A172 (cell line): ENCODE measurements at places on chromosomes 13 and 19. TPM values are rescaled to one million over a fixed set of nuclear protein-coding genes. Genes with fewer than 3 reads are reported as not detected.

DNA sequence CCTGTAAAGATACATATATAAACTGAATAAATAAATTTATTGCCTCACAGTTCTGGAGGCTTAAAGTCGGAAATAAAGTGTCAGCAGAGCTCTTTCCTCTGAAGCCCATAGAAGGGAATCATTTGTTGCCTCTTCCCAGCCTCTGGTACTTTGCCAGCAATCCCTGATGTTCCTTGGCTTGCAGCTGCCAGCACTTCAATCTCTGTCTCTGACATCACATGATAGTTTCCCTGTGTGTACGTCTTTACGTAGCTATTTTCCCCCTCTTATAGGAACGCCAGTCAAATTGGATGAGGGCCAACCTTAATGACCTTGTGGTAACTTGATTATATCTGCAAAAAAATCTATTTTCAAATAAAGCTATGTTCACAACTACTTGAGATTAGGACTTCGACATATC is 250.9 kb downstream of the LIG4 start:
- DNase-seq, result no peak

DNA sequence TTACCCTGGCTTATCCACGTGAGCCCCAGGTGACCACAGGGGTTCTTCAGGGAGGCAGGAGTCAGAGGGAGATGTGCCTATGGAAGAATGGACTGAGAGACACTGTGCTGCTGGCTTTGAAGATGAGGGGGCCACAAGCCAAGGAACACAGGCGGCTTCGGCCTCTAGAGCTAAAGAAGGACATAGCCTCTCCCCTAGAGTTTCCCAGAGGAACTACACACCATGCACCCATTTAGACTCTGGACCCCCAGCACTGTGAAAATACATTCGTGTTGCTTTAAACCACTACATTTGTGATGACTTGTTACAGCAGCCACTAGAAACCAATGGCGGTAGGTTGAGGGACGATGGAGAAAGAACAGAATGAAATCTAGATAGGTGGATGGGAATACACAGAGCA is 13.7 kb upstream of the ATF5 start:
- no peak for DNase-seq

- no peak for DNase-seq
Measured at GRCh38 chr13:80562433-80563156, 221.7 kb upstream of the SPRY2 start.

GRCh38 chr19:36449059-36449670 is 30.7 kb upstream of the ZFP82 start:
- DNase-seq, result no peak

GRCh38 chr19:33445442-33446329 is 72.2 kb downstream of the CEBPG start:
- DNase-seq, result no peak

DNA sequence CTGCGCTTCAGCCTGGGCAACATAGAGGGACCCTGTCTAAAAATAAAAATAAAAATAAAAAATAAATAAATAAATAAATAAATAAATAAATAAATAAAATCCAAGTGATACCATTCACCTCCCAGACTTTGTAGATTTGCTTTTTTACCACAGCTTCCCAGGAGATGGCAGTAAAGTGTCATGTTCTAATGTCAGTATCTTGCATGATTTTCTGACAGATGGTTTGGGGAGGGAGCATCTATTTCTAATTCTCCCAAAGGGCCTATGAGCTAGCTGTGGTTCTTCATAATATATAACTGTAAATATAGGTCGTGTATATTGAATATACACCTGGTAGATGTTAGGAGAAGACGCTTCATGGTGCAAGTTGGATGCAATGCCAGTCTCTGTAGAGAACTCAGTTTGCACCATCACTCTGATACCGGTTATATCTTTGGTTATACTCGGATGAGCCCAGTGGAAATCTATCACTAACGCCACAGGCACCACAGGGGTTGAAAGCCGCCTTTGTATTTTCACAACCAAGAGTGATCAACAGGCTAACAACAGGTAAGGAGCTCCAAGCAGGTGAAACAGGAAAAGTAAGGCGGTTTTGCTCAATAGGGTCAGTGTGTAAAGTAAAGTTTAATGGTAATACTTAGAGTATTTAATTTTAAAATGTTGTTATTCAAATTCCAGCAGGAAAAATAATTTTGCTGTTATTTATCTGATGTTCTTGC is 13.9 kb downstream of the APLP1 start:
- DNase-seq, result peak; percentile 64

DNA sequence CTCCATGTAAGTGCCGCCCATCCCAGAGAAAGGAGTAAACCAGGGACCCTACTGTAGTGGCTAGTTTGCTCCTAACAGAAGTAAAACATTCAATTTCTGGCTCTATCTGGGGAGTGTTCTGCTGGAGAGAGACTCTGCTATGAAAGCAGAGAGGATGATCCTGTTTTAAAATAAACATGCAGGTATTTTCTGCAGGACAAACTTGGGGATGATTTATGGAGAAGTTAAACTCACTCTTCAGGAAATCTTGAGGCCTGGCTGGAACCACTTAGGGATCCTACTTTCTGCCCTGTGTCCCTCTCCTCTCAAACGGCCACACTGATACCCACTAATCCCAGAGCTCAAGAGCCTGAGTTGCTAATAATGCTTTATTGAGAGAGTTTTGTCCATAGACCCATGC is 281.1 kb downstream of the DNAJC15 start:
- DNase-seq, result no peak

- DNase-seq, result peak; percentile 71
Measured at GRCh38 chr13:47216176-47216822, 319.4 kb upstream of the HTR2A start.

- no peak for DNase-seq
Measured at GRCh38 chr19:48683349-48683748, 10.5 kb upstream of the NTN5 start.

DNA sequence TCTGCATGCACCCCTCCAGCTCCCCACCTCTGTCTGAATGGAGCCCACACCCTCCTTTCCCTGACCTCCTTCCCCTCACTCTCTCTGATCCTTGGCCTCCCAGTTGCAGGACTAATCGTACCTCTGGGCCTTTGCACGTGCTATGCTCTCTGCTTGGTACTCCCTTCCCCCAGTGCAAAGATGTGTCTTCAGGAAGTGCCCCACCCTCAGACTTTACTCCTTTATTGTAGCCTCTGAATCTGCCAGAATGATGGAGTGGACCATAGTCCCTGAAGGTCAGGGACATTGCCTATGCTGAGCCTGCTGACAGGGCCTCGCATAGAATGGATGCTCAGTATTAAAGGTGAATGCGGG is 1.3 kb upstream of the JUND start:
- DNase-seq, result no peak

- peak; percentile 61 for DNase-seq
Measured at GRCh38 chr19:41449079-41449864, 6.3 kb downstream of the ERICH4 start.

DNA sequence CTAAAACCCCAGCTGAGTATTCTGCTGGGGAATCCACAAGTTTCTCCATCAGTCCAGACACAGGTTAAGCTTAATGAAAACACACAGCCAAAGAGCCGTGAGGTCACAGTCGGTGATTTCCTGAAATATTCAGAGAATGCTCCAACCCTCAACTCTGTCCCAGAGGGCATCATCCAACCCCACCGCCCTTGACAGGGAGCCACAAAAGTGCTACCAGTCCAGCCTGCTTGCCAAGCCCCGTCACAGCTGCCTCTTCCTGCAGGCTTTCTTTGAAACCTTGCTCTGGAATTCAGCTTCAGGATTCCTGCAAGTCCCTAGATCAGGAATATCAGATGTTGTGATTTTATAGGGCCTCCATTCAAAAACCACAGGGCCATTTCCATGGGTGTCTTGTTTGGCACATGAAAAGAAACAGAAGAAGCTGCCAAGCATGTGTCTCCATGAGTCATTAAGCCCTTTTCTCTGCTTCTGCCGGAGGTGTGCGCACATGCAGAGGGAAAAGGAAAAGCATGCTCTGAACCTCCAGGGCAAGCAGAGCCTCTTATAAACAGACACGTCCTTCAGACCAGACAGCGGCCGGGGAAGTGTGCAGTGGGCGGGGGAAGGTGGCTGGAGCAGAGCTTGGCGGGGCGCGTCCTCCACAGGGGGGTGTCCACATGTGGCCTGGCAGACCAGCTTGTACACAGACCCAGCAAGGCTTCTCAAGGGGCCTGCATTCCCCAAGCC is 164.7 kb downstream of the KATNAL1 start:
- DNase-seq, result peak; percentile 98

DNA sequence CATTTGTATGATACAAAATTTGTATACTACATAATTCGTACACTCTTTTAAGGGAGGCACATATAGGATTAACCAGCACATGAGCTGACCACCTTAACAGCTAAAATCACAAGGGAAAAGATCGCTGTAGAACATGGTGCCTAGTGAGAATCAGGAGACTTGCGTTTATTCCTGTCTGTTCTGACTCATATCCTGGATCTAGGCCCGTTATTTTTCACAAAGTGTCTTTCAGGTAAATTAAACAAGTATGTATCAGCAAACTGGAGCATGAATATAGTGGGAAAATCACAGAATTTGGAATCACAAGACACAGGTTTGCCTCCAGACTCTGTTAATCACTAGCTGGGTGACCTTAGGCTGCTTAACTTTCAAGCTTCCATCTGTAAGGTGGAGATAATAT is 47.5 kb upstream of the ESD start:
- peak; percentile 27 for DNase-seq

- DNase-seq, result no peak
Measured at GRCh38 chr13:44622261-44622660, 46.1 kb upstream of the TSC22D1 start.

DNA sequence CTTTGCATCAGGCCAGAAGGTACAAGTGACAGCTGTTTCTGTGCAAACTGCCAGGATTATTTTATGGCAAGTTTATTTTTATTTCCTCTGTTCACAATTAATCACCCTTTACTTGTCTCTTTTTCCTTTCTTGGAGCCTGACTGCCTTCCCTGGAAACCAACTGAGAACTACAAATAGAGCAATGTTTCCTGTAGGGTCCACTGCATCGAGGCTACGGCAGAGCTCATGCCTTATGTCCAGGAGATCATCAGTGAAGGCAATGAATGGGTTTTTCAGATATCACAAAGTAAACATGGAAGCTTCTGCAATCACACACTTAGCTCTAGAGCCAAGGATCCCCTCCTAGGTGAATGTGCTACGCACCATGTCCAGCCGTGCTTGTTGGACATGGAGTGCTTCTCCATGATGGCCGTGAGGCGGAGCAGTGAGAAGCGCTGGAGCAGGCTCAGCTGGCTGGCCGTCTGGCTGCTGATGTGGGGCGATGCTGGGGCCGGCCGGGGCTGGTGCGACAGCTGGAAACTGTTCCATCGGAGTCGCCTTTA is 110.9 kb downstream of the KL start:
- DNase-seq, result no peak

- DNase-seq, result no peak
Measured at GRCh38 chr19:46216612-46217011, 12.9 kb upstream of the IGFL1 start.

DNA sequence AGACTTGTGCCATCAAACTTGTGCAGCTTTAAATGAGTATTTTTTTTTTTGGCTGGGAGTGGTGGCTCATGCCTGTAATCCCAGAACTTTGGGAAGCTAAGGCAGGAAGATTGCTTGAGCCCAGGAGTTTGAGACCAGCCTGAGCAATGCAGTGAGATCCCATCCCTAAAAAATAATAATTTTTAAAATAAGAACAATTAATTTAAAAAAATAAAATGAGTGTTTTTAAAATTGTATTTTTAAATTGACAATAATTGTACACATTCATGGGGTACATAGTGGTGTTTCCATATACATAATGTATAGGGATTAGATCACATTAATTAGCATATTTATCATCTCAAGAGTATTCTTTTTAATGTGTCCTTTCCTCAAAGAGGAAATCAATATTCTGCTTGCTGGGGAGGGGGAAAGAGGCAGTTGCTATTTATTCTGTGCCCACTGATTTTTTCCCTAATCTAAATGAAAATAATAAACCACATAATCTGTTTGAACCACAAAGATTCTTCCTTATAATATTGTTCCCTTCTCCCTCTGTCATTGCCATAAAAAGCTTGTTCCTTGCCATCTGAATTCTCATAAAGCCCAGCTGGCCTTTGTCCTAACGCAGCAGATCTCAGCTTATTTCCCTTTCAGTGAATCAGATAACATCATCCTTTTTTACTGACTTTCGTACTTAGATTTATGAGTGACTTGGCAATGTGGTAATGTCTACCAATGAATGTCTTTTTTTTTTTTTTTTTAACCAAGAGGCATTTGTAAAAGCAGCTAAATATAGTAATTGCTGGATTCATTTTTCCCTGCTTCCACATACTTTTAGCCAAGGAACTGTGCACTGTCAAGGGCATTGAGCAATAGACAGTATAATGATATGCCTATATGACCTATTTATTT is 81.8 kb upstream of the RUBCNL start:
- DNase-seq, result peak; percentile 59

GRCh38 chr13:111475488-111475887 is 155.0 kb downstream of the TEX29 start:
- DNase-seq, result no peak

DNA sequence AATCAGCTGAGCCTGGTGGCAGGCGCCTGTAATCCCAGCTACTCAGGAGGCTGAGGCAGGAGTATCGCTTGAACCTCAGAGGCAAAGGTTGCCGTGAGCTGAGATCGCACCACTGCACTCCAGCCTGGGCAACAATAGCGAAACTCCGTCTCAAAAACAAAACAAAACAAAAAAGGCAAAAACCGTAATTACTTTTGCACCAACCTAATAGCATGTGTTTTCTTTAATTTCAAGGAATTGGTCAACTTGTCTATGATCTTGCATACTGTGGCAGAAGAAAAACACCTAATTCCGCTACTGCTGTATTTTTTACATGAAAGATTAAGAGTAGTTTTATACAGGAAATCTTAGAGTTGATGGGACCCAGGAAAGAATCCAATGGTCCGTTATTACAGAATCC is 241.2 kb downstream of the COL4A1 start:
- DNase-seq, result no peak

- DNase-seq, result no peak
Measured at GRCh38 chr13:29840585-29840984, 9.8 kb downstream of the UBL3 start.

ATP4B gene
- total RNA-seq, result not detected in 2 replicates

CEACAM7 gene
- not detected in 2 replicates for total RNA-seq

ZNF534 gene
- total RNA-seq, result not detected in 2 replicates

NOVA2 gene
- 0.17 and 0.53 TPM in 2 replicates for total RNA-seq

KLK15 gene
- total RNA-seq, result not detected in 2 replicates

CGB7 gene
- total RNA-seq, result 0.43 and 1.4 TPM in 2 replicates

IL17D gene
- total RNA-seq, result 0.34 and 2.2 TPM in 2 replicates

SIGLEC10 gene
- total RNA-seq, result not detected in 2 replicates

FCAR gene
- total RNA-seq, result not detected in 2 replicates

PAN3 gene
- 8.6 and 10.7 TPM in 2 replicates for total RNA-seq

ZNF583 gene
- total RNA-seq, result 11.5 and 14.0 TPM in 2 replicates
